ENCODE measurements at places on chromosomes 11 and 22.

DNA sequence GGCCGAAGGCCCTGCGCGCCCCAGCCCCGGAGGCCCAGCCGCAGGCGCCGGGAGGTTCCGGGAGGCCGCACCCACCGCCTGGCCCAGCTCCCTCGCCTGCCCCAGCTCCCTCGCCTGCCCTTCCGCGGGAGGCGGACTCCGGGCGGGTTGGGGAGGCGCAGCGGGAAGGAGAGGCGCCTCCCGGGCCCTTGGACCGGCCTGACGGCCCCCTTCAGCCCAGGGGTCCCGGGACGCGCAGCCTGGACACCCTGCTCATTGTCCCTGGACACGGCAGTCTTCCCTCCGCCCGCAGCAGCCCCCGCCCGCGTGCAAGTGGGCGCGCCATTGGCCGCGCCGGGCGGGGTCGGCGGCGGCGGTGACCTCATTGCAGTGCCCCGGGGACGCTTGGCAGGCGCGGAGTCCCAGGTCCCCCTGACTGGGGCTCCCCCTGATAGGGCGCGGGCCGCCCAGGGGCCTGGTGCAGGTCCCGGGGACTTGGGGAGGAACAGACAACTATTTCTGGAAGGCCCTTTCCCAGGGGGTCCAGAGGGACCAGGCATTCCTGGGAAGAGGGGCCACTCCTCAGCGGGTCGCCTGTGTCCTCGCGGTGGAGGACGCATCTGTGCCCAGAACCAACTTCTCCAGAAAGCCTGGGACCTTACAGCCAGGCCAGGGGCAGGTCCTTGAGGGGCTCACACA, 501 bp downstream of the CD151 start:
- no peak for DNase-seq

GRCh38 chr22:37566329-37566837, 6.1 kb downstream of the CDC42EP1 start:
- no peak for DNase-seq

- DNase-seq, result no peak
Observed at GRCh38 chr11:95247127-95247684, 16.2 kb upstream of the SESN3 start.

DNA sequence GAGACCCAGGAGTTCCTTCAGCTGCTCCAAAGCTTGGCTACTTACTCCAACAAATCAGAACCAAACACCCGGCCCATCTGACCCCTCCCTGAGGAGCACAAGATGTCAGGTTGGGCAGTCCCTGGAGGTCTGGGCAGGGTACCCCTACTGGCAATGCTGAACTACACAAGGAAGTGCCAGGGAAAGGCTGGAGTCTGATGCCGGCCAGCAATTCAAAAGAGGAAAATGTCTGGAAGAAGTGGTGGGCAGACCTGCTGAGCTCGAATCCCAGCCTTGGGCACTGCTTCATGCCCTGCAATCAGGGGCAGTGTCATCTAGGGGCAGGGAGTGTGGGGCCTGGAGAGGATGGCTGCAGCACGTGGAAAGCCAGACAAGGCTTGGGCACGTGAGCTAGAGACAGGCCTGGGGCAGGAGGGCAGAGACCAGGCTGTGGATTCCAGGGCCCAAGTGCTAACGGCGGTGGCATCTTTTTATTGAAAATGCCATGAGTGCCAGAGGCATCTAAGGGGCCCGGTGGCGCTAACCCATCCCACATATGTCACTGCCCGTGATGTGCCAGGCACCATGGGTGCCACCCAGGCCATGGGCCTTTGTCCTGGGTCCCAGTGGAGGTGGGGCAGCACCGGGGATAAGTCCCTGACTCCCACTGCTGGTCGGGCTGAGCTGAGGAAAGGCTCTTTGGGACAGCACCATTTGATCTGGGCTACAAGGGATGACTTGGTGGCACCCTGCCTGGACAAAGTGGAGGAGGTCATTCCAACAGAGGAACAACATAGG, 97.9 kb upstream of the PITPNB start:
- DNase-seq, result no peak

DNA sequence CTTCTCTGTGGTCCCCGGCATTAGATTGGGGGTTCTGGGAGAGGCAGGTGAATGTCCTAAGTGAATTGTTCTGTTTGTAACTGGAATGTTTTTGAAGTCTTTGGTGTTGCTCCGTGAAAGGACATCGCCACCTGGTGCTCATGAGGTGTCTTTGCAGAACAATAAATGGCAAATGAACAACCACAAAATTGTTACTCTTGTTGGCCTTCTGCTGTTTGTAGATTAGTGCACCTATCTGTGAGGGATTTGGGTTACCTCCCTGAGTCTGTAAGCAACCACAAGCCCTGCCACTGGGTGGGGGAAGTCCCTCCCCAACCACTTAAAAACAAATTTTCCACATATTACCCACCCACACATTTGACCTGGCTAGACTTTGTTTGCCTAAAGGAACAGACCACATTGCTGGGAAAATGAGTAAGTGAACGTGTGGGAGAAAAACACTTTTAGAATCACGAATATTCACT, 4.7 kb downstream of the MPEG1 start:
- no peak for DNase-seq

GRCh38 chr11:110123003-110123402, 29.8 kb downstream of the ZC3H12C start:
- DNase-seq, result no peak
